ENCODE measurements at places on chromosomes 4 and X.

DNA sequence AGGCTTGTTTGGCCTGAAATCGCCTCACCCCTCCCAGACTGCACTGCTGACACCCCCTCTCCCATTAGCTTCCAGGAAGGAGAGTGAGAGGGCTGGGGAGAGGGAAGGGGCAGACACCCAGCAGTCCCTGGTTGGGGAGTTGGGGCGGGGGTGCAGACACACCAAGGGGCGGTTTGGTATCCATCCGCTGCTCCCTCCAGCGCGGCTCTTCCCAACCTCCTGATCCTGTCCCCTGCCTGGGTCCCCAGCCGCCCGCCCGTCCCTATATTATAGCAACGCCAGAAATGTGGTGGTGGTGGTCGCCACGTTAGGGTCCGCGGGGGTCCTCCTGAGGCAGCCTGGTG lies 24.9 kb downstream of the GPRASP3 start:
- no peaks in the 10 kb centered on the region for H3K27me3 ChIP-seq
- no peaks in the 10 kb centered on the region for H3K36me3 ChIP-seq
- peaks cover 2% of the 10 kb centered on the region for H3K4me1 ChIP-seq
- no peak overlapping the region for H3K4me3 ChIP-seq

GRCh38 chr4:20615486-20616260 lies 84.6 kb upstream of the PACRGL start:
- H3K36me3 ChIP-seq = no peaks in the 10 kb centered on the region
- H3K27me3 ChIP-seq = peaks cover 3% of the 10 kb centered on the region
- DNase-seq = no peak
- H3K4me1 ChIP-seq = no peaks in the 10 kb centered on the region
- H3K4me3 ChIP-seq = no peak overlapping the region

DNA sequence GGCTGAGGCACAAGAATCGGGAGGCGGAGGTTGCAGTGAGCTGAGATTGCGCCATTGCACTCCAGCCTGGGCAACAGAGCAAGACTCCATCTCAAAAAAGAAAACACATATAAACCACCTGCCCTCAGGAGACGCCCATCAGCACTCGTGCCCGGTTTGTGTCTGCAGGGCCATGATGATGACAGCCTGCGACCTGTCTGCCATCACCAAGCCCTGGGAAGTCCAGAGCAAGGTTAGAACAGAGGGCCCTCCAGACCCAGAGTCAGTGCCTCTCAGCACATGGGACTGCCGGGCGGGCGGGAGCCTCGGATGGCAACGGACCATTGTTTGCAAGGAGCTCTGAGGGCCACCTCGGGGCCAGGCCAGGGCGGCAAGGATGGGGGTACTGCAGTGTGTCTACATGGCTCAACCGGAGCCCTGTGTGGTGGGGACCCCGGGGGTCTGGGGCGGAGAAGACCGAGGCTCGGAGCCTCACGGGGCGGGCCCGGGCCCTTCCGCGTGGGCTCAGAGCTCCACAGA lies 9.3 kb downstream of the ATP5ME start:
- peak overlapping the region; percentile 91 for H3K27ac ChIP-seq
- peaks cover 9% of the 10 kb centered on the region for H3K4me1 ChIP-seq
- no peaks in the 10 kb centered on the region for H3K27me3 ChIP-seq
- peak overlapping the region; percentile 79 for H3K4me3 ChIP-seq
- H3K36me3 ChIP-seq = peaks cover 16% of the 10 kb centered on the region

- no peaks in the 10 kb centered on the region for H3K27me3 ChIP-seq
- no peaks in the 10 kb centered on the region for H3K4me1 ChIP-seq
- H3K4me3 ChIP-seq = no peak overlapping the region
- H3K36me3 ChIP-seq = no peaks in the 10 kb centered on the region
- no peak for DNase-seq
- no peak overlapping the region for H3K27ac ChIP-seq
Observed at GRCh38 chr4:3818371-3818770, 52.2 kb downstream of the ADRA2C start.

DNA sequence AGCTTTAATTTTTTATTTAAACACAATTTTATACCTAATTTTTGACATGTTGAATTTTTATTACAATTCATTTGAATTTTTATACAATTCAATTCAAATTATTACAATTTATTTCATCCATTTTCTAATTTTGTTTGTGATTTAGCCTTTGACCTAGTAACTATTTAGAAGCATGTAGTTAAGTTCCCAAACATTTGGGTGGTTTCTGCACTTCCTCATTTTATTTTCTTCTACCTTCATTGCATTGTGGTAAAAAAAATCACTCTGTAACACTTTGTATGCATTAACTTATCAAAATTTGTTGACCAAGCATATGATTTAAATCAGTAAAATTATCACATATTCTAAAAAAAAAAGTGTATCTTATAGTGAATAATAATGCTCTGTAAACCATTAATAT lies 928.9 kb downstream of the ARAP2 start:
- H3K4me3 ChIP-seq = no peak overlapping the region
- no peak overlapping the region for H3K27ac ChIP-seq
- DNase-seq = no peak
- no peaks in the 10 kb centered on the region for H3K27me3 ChIP-seq
- no peaks in the 10 kb centered on the region for H3K36me3 ChIP-seq

DNA sequence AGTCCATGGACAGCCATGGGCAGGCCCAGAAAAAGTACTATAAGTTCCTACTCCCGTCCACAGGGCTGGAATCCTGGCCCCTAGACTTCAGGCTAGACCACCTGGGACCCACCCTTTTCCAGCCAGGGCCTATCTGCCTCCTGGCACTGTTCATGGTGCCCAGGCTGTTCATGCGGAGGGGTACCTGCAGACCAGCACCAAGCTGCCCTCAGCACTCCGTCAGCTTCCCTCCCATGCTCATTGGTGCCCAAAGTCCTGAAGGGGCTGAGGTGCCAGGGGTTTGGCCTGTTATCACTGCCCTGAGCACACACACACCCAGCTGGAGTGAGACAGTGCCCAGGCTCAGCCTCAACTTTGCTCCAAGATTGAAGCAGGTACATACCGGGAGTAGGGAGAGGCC lies 477.7 kb downstream of the STPG2 start:
- no peak overlapping the region for H3K4me3 ChIP-seq
- no peak overlapping the region for H3K27ac ChIP-seq
- H3K27me3 ChIP-seq = no peaks in the 10 kb centered on the region
- no peak for DNase-seq
- no peaks in the 10 kb centered on the region for H3K36me3 ChIP-seq
- no peaks in the 10 kb centered on the region for H3K4me1 ChIP-seq

- no peak overlapping the region for H3K27ac ChIP-seq
- no peaks in the 10 kb centered on the region for H3K36me3 ChIP-seq
- H3K4me1 ChIP-seq = no peaks in the 10 kb centered on the region
- DNase-seq = no peak
- H3K4me3 ChIP-seq = no peak overlapping the region
Observed at GRCh38 chr4:100367451-100367850, 150.4 kb downstream of the EMCN start.

DNA sequence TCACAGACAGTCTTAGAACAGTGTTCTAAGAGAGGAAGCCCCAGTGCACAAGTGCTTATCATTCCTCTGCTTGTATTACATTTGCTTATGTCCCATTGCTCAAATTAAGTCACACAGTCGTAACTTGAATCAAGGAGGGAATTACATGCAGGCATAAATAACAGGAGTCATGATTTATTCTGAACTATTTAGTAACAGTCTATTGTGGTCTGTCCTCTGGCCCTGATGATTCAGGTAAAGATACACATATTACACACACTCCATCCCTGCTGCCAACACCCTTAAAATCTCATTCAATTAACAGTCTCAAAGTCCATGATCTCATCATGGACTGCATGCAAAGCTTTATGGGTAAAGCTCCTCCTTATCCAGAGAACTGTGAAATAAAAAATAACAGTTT lies 60.1 kb downstream of the GRIA2 start:
- no peak overlapping the region for H3K27ac ChIP-seq
- no peaks in the 10 kb centered on the region for H3K36me3 ChIP-seq

GRCh38 chrX:153907456-153907855 lies 3.0 kb downstream of the AVPR2 start:
- H3K27me3 ChIP-seq = no peaks in the 10 kb centered on the region
- no peak overlapping the region for H3K27ac ChIP-seq
- H3K36me3 ChIP-seq = no peaks in the 10 kb centered on the region
- peaks cover 27% of the 10 kb centered on the region for H3K4me1 ChIP-seq

DNA sequence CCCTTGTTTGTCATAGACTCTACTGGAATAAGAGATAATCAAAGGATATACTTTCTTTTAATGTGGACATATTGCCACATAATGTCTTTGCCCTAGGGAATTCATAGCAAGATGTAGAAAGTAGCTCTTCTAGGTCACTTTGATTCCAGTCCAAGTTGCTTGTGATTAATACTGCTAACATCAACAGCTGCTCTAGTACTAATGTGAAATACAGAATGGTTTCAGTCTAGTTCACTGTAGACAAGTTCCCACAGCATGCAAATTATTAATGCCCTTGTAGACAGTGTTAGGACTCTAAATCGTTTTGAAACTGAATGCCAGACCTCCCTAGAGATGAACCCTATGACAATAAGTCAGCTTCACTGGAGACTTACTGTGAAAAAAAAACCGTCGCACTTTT lies 494.6 kb upstream of the ATOH1 start:
- no peaks in the 10 kb centered on the region for H3K27me3 ChIP-seq
- no peak overlapping the region for H3K27ac ChIP-seq
- H3K36me3 ChIP-seq = no peaks in the 10 kb centered on the region
- no peak overlapping the region for H3K4me3 ChIP-seq

DNA sequence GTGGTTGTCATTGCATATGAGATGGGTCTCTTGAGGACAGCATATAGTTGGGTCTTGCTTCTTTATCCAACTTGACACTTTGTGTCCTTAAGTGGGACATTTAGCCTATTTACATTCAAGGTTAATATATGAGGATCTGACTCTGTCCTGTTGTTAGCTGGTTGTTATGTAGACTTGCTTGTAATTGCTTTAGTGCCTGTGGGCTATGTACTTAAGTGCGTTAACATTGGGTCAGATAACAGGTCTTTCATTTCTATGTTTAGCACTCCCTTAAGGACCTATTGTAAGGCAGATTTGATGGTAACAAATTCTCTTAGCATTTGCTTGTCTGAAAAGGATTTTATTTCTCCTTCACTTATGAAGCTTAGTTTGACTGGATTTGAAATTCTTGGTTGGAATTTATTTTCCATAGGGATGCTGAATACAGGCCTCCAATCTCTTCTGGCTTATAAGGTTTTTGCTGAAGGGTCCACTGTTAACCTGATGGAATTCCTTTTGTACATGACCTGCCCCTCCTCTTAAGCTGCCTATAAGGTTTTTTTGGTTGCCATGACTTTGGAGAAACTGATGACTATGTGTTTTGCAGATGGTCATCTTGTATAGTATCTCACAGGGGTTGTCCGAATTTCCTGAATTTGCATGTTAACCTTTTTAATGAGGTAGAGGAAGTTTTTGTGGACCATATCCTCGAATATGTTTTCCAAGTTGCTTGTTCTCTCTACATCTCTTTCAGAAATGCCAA lies 162.0 kb downstream of the NKX6-1 start:
- no peaks in the 10 kb centered on the region for H3K4me1 ChIP-seq
- DNase-seq = no peak
- H3K27me3 ChIP-seq = no peaks in the 10 kb centered on the region
- H3K36me3 ChIP-seq = no peaks in the 10 kb centered on the region
- no peak overlapping the region for H3K27ac ChIP-seq

DNA sequence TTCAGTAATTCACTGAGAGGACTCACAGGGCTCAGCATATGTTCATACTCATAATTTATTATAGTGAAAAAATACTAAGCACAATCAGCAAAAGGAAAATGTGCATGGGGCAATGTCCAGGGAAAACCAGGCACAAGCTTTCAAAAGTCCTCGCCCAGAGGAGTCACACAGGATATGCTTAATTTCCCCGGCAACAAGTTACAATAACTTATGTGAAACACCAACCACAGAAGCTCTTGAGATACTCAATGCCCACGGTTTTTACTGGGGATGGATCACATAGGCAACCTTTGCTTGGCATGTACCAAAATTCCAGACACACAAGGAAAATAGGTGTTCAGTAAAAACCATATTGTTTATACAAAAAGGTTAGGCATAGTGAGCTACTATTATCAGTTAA lies 38.5 kb upstream of the STPG2 start:
- no peak for DNase-seq
- no peak overlapping the region for H3K4me3 ChIP-seq
- no peaks in the 10 kb centered on the region for H3K27me3 ChIP-seq

DNA sequence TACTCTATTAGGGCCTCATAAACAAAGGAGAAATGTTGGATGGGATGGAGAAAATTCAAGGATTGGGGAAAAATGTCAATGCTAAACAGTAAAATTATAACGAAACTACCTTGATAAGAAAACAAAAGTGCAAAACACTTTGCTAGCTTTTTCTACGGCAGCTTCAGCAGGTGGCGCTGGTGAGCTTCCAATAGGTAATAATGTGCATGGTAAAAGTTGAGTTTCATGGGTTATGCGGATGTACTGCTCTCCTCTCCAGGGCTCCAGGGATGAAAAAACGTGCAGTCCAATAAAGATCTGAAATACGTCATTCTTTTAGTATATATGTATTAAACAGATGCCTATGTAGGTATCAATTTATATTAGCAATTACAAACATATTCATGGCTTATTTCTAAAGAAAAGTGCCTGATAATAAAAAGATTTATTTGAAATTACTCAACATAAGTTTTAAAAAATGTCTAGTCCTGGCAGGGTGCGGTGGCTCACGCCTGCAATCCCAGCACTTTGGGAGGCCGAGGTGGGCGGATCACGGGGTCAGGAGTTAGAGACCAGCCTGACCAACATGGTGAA lies 239.6 kb downstream of the GRXCR1 start:
- no peak overlapping the region for H3K27ac ChIP-seq
- H3K27me3 ChIP-seq = no peaks in the 10 kb centered on the region
- no peaks in the 10 kb centered on the region for H3K4me1 ChIP-seq
- peak; percentile 57 for DNase-seq
- no peaks in the 10 kb centered on the region for H3K36me3 ChIP-seq
- H3K4me3 ChIP-seq = no peak overlapping the region

GRCh38 chr4:184416913-184417734 lies 57.2 kb downstream of the IRF2 start:
- H3K36me3 ChIP-seq = peaks cover 53% of the 10 kb centered on the region
- DNase-seq = peak; percentile 83
- H3K27ac ChIP-seq = peak overlapping the region; percentile 95
- H3K4me1 ChIP-seq = peaks cover 77% of the 10 kb centered on the region

DNA sequence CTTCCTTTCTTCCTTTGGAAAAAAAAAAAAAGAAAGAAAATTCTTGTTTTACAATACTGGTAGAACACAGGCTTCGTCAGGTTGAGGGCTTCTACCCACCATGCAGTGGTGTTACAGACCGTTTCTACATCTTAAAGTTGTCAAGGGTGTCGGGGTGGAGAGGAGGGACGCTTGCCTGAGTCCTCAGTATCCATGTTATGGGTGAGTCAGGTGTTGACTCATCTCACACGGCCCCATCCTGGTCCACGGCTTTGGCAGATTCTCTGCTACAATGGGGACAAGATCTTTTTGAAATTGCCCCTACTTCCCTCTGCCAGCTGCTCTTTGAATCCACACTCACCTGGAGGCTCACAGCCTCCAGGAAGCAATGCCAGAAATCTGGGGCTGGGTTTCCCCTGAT lies 310.3 kb upstream of the ZFP42 start:
- no peaks in the 10 kb centered on the region for H3K4me1 ChIP-seq
- no peaks in the 10 kb centered on the region for H3K27me3 ChIP-seq

DNA sequence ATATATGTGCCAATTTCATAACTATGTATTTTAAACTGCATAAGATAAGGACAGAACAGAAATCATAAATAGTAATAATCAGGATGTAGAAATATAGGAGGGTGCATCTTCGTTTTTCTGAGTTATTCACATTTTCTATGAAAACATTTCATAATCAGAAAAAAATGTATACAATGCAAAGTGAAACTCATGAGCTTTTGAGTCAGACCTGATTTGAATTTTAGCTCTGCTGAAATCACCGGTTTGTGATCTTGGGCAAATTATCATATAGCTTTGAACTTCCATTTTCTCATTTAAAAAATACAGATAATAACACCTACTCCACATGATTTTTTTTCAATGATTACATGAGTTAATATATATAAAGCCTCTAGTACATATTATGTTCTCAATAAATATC lies 106.9 kb downstream of the KDR start:
- no peak overlapping the region for H3K27ac ChIP-seq
- no peak for DNase-seq
- peaks cover 2% of the 10 kb centered on the region for H3K4me1 ChIP-seq
- H3K4me3 ChIP-seq = no peak overlapping the region
- no peaks in the 10 kb centered on the region for H3K36me3 ChIP-seq
